ENCODE measurements at places on chromosomes 6 and 20.

DNA sequence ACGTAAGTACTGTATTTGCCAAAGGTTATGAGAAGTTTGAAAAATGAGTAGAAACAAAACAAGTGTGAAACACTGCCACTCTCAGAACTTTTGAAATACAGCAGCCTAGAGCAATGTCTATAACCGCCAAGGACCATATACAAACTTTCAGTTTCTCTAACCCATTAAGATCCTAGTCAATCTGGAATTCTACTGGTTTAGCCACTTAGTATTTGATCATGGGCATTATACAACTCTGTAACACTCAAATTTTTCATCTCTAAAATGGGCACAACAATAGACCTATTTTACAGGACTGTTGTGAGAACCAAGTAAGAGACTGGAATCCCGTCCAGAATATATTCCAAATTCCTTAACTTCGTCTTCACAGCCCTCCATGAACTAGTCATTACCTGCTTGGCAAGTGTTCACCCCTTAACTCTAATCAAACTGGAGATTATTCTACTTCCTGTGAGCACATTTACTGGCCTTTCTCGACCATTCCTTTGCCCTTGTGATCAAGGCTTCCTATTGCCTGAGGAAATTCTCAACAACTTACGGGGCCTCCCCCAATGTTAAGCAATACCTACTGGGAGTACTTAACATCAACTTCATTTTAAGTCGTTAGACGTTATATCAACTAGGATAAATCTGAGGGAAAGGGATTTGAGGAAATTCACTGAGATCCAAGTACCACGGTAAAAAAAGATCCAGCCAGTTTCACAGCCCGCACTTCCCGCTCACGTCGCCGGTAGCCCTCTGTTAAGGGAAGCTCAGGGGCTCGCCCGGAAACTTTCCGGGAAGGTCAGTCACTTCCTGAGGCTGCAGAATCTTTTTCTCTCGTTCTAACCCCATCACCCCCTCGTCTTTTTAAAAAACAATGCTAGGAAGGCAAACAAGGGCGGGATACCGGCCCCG, 1.1 kb downstream of the EIF2S2 start:
- DNase-seq: no peak

GRCh38 chr6:141152951-141153350, 979.8 kb upstream of the GJE1 start:
- DNase-seq: no peak

- DNase-seq: no peak
Measured at GRCh38 chr6:45467853-45468252, 90.1 kb upstream of the SUPT3H start.

GRCh38 chr6:159701413-159701999, 8.5 kb upstream of the SOD2 start:
- DNase-seq: no peak

DNA sequence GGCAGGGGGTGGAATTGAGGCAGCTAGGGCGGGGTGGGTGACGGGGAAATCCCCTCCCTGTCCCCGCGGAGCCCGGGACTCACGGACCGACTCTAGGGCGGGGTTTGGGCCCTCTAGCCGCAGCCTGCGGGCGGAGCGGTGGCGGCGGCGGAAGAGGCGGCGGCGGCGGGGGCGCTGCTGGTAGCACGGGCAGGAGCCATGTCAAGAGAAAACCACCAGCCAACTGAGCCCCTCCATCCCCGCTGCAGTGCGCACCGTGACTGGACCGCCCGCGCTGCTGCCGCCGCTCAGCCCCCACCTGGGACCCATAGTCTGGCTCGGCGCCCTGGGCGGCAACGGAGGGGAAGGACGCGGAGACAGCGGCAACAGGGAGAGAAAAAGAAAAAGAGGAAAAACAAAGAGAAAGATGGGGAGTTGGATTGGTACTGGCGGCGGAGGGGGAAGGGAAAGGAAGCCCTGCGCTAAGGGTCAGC, 1.2 kb upstream of the C6orf62 start:
- DNase-seq: peak; percentile 41

GRCh38 chr6:158919865-158920264, 80.1 kb downstream of the RSPH3 start:
- no peak for DNase-seq

DNA sequence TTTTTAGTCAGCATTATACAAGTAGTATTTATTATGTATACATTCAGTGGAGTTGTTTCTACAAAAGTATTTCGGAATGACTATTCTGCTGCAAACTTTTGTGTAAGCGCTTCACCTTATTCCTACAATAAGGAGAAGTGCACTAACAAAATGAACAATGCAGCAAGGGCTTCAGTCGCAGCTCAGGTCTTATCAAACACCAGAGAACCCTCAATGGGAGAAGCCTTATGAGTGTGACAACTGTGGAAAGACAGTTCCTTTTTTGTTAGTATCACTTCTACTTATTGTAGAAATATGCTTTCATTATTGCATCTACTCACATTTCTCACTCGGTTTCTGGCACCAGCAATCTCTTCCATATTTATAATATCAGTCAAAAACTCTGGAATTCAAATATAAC, 18.8 kb downstream of the ZKSCAN3 start:
- no peak for DNase-seq

- DNase-seq: no peak
Measured at GRCh38 chr20:14677455-14677854, 340.0 kb upstream of the FLRT3 start.

- DNase-seq: no peak
Measured at GRCh38 chr6:5553767-5554166, 292.5 kb downstream of the FARS2 start.

DNA sequence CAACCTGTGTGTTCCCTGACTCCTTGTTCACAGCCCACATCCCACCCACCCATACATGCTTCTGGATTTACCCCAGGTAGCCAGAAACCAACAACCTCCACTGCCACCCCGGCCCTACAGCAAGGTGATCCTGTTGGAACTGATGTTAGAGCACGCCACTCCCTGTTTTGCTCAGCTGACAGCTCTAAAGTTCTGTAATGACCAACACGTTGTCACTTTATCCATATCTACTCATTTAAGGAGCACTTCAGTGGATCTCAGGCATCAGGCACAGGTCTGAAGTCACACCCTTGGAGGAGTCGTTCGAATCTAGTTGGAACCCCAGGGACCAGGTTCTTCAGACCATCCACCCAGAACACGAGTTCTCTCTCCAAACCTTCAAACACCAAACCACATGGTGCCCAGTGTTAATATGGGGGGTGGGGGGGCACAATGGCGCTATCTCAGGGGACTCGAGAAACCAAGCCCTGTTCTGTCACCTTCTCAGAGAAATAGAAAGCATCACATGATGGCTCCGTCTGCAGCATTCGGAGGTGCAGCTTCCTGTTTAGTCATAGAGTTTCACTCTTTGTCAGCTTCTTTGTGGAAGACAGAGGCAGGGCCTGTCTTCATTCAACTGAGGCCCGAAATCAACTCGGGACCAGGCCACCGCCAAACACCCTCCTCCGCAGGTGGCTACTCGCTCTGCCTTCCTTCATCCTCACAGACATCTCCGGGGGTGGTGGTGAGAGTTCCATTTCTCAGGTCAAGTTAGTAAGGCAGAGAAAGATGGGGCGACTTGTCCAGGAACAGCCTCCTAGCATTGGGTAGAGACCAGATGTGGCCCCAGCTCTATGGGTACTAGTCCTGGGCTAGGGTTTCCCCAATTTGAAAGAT, 142.2 kb downstream of the NFATC2 start:
- peak; percentile 55 for DNase-seq
